ENCODE measurements at places on chromosomes 1 and 21.
A peak's percentile ranks its signal among the peaks of the same experiment; 100 is the strongest.

GRCh38 chr1:45998020-45998617 lies 134.3 kb downstream of the PIK3R3 start:
- no peak for DNase-seq

GRCh38 chr1:76713535-76713934 lies 153.7 kb upstream of the ST6GALNAC5 start:
- no peak for DNase-seq

DNA sequence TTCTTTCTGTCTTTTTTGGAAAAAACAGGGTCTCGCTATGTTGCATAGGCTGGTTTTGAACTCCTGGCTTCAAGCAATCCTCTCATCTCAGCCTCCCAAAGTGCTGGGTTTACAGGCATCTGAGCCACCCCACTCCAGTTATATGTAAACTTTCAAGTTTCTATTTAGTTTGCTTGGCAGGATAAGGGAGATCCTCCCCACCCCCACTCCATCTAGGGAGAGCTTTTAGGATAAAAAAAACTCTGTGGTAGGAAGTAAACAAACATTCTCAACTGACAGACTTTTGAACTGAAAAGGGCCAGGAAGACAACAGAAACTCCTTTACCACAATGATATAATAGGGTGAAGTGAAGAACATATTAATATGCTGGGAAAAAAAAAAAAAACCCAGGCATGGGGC lies 41.0 kb upstream of the ZNF326 start:
- no peak for DNase-seq

DNA sequence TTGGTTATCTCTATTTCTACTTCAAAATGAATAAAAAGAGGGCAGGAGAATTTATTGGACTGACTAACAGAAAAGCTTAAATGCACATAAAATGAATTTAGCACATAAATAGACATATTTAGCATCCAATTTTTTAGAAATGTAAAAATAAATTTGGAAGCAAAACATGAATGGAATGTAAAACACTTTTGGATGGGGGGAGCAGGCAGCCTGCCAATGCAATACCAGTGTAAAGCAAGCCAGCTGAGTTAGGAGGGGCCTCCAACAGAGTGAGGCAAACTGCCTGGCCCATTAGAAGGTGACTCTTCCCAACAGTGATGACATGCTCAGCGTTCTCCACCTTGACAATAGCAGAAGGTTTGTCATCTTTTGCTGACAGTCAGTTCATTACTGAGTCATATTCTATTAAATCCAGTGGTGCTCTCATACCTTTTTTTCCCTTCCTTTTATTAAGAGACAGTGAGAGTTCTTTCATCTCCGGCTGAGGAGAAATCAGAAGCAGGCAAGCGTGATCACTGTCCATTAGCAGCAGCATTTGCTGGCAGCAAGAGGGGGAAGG lies 19.5 kb upstream of the EXO1 start:
- DNase-seq: peak; percentile 5

DNA sequence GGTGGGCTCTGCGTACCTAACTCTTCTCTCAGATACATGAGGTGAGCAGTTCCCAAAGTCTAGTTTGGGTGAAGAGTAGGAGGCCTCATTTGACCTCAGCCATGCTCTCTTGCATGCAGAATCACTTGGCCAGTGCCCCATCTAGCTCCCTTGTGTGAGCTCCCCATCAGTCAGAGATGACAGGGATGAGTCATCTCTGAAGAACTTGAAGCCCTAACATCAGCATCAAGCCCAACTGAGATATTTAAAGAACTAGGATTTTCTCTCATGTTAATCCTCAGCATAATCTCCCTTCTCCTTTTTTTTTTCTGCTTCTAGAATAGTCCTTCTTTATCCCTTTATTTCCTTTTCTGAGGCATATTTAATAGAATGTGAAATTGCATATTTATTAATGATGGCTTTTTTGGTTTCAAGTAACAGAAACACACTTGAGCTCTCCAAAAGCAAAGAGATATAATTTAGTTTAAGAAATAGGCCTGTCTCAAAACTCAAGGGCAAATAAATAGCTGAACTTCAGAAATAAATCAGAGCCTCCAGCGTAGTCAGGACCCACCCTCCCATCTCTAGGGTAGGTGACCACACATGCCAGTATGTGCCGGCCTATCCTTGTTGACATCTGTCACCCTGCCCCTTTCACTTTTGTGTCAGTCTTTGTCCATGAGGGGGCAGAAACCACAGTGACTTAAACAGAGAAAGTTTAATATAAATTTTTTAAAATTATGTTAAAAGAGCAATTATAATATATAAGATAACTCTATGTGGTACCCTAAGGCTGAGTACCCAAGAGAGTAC lies 112.3 kb downstream of the TSEN15 start:
- DNase-seq: no peak

DNA sequence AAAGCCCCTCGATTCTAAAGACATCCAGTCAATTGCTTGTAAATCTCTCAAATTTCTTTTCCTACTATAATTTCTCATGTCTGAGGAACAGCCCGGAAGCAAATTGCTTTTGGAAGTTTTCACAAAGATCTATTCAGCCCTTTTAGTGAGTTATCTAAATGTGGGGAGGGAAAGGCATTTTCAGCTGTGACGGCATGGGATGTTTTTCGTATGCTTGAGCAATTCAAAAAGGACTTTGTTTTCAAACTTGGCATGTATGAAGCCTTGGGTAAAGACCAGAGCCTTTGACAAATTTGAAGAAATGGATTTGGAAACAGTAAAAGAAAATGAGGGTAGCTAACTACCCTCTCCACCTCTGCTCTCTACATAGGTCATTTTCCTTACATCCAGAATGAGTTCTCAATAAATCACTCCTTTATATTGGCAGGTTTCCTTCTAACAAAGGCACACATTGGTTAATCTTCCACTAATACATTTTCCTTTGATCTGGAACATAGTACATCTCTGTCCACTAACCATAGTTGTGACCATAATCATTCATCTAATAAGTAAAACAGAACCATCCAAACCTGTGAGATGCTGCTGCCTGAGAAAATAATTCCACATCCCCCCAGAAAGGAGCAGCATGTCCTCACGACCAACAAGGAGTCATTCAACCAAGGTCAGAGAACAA lies 66.1 kb upstream of the ADAM30 start:
- DNase-seq: no peak

DNA sequence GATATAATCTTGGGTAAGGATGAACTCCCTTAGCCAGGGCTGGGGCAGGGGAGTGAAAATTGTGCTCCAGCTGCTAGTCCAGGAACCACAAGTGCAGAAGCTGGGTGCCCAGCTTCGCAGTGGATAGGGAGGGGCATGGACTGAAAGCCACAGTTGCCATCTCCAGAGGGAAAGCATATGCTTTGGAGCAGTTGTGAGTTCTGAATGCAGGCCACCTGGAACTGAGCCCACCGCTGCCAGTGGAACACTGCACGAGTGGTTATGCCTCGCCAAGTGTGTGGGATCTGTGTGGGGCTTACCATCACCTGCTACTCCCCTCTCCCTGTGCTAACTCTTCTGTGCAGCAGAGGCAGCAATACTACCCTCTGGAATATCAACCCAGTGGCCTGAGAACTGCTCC lies 158.4 kb upstream of the DPT start:
- no peak for DNase-seq

DNA sequence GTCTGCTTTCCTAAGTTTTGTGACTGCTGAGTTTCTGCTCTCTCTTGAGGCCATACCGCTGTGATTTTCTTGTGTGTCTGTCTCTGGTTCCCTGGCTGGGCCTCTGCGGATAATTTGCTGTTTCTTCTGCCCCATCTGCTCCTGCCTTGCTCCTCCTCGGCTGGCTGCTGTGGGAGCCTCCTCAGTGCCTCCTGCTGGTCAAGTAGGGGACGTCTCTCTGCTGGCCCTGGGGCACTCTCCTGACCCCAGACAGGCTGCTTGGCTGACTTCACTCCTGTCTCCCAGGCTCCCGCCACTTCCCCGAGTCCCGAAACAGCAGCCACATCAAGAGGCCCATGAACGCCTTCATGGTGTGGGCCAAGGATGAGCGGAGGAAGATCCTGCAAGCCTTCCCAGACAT lies 28.5 kb downstream of the ETNK2 start:
- peak; percentile 69 for DNase-seq

- DNase-seq: no peak
Observed at GRCh38 chr1:6170116-6170741, 9.9 kb downstream of the CHD5 start.

DNA sequence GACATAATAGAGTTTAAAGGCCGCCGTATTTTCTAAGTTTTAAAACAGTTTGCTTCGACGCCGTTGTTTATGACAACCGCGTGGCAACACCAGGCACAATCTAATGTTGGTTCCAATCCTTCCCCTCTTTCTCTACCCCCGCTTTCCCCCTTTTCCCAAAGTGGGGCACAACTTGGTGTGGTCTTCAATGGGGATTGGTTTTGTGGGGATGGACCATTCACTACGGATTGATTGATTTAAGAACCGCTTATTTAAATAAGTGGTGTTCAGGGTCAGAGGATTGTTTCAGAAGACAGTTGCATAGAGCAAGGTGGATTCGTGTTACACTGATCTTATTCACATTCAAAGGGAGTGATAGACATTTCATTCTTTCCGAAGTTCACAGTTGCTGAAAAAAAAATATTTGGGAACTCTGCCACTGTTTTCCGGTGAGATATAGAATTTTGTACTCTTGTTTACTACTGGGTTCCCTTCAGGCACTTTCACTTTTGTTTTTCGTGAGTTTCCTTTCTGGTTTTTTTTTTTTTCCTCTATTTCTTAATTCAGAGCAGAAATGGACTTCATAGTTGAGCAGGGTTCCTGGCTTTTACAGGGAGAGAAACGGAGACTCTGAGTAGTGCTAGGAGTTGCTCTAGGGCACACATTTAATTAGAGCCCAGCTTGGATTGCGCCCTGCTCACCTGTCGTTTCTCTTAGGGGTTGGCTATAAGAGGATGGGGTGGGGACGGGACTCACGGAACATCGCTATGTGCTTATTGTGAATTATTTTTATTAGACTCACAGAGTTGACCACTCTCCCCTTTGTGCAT lies 79.6 kb upstream of the AK4 start:
- DNase-seq: peak; percentile 33

- no peak for DNase-seq
Observed at GRCh38 chr1:38840281-38840680, 19.3 kb downstream of the RRAGC start.

GRCh38 chr1:169759038-169759437 lies 25.2 kb upstream of the SELE start:
- DNase-seq: no peak

DNA sequence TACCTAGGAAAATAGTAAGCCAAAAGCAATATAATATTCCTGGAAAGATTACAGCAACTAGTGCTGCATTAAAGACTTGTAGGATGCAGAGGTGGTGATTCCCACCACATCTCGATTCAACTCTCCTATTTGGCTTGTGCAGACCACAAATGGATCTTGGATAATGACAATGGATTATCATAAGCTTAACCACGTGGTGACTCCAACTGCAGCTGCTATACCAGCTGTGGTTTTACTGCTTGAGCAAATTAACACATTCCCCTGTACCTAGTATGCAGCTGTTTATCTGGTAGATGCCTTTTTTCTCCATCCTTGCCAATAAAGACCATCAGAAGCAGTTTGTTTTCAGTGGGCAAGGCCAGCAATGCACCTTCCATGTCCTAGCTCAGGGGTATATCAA lies 542.7 kb upstream of the ADGRL4 start:
- no peak for DNase-seq

GRCh38 chr1:3542676-3543075 lies 68.6 kb downstream of the MEGF6 start:
- no peak for DNase-seq
